ENCODE measurements at places on chromosomes 5 and 9. TPM values are rescaled to one million over a fixed set of nuclear protein-coding genes. Genes with fewer than 3 reads are reported as not detected.

IFNA6 gene
- total RNA-seq = not detected

SPINK4 gene
- not detected for total RNA-seq

SOX30 gene
- 0.14 TPM for total RNA-seq

CCDC192 gene
- not detected for total RNA-seq

All from naive thymus-derived CD8-positive, alpha-beta T cell (primary cell).